ENCODE measurements at places on chromosomes 5 and 9. TPM values are rescaled to one million over a fixed set of nuclear protein-coding genes. Genes with fewer than 3 reads are reported as not detected.

ELAVL2 gene
- not detected for total RNA-seq

TIFAB gene
- total RNA-seq: not detected

MCTP1 gene
- total RNA-seq: 0.10 TPM

ZBED3 gene
- total RNA-seq: 0.29 TPM

SEMA6A gene
- total RNA-seq: 0.15 TPM

POLR3G gene
- total RNA-seq: 5.1 TPM

LMX1B gene
- not detected for total RNA-seq

DMRT3 gene
- not detected for total RNA-seq

STPG3 gene
- total RNA-seq: not detected

IL5 gene
- 0.39 TPM for total RNA-seq

C9orf153 gene
- total RNA-seq: 0.54 TPM

PDE6A gene
- not detected for total RNA-seq

SCGB3A2 gene
- not detected for total RNA-seq

KCNN2 gene
- not detected for total RNA-seq

HEMGN gene
- 0.42 TPM for total RNA-seq

TAF11L14 gene
- not detected for total RNA-seq

SPATA31A1 gene
- total RNA-seq: not detected

ADRA1B gene
- total RNA-seq: not detected

HTR1A gene
- not detected for total RNA-seq

TAF11L10 gene
- not detected for total RNA-seq

SEC61B gene
- total RNA-seq: 189 TPM

DPP7 gene
- total RNA-seq: 251 TPM

PCDHGC5 gene
- not detected for total RNA-seq

MVB12B gene
- 7.7 TPM for total RNA-seq

THBS4 gene
- 0.73 TPM for total RNA-seq

AGXT2 gene
- not detected for total RNA-seq

SHOC1 gene
- total RNA-seq: not detected

WDR38 gene
- not detected for total RNA-seq

MTMR12 gene
- 27.8 TPM for total RNA-seq

Measured in T-helper 1 cell treated with Interleukin-12 subunit alpha and Interleukin-12 subunit beta and Interleukin-4 antibody, amounts not matched to agents 30 ng/mL and 1 ng/mL, for 36 hours (primary cell).